Uterus (tissue), 4 donors: ENCODE measurements at places on chromosomes 5 and 9. TPM values are rescaled to one million over a fixed set of nuclear protein-coding genes. Genes with fewer than 3 reads are reported as not detected.

The INSYN2B gene
- not detected for total RNA-seq

The GOLGA1 gene
- total RNA-seq = 15.9 TPM

The RETREG1 gene
- 3.2 TPM for total RNA-seq

The FBN2 gene
- 1.0 TPM for total RNA-seq

The FAT2 gene
- not detected for total RNA-seq

The DAB2IP gene
- 22.0 TPM for total RNA-seq

The PCDHAC2 gene
- 1.4 TPM for total RNA-seq

The DNM1 gene
- total RNA-seq = 39.0 TPM

The TICAM2 gene
- total RNA-seq = 14.0 TPM

The SLC45A2 gene
- total RNA-seq = not detected

The ACOT12 gene
- total RNA-seq = not detected

The SLC6A19 gene
- not detected for total RNA-seq

The NR5A1 gene
- 0.58 TPM for total RNA-seq

The GSN gene
- total RNA-seq = 567 TPM

The PRUNE2 gene
- total RNA-seq = 129 TPM

The FOXD4L4 gene
- not detected for total RNA-seq
